Left cardiac atrium (tissue), 4 donors: ENCODE measurements at places on chromosomes 4 and X. TPM values are rescaled to one million over a fixed set of nuclear protein-coding genes. Genes with fewer than 3 reads are reported as not detected.

GRCh38 chr4:83552924-83553323, 17.0 kb downstream of the GPAT3 start:
- no peak for DNase-seq

GRCh38 chr4:152999346-153000075, 63.4 kb downstream of the FHDC1 start:
- DNase-seq, result no peak

DNA sequence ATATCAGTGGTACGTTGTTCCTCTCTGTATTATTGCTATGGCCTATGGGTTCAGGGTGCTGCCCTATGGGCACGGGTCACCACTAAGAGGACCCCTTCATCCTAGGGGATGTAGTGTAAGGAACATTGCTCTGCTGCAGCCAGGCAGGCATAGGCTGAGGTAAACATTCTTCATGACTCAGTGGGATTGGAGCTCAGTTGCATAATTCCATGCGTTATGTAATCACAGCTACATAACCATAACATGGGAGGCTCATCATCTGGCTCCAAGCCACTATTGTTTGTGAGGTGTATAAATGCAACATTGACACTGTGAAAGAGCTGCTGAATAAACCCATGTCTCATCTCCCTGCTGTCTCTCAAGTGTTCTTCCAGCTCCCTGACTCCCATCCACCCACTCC, 375.2 kb downstream of the MAGEE1 start:
- DNase-seq, result no peak

DNA sequence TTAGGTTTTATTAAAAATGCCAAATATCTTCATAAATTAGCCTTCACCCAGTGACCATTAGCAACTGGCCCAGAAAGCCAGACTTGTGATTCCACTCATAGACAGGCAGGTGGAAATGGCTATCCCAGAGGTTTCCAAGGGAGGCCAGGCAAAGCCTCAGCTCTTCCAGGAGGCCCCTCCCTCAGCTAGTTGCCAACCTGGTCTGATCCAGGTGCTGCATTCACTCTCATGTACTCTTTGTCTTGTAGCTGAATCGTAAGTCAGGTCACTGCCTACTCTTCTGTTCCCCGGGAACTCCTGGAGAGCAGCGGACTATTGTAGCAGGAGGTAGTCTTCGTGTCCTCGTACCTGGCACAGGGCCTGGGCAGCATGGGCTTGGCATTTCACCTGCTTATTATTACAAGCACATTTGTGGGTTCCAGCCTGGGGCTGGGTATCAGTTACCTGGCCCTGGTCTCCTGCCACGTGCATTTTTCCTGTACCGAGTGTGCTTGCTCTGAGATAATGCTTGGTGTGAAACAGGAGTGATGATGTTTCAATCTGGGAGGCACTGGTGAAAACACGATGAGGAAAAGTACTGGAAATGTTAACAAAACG, 101.6 kb downstream of the FAM193A start:
- DNase-seq, result no peak

- DNase-seq, result peak; percentile 20
Measured at GRCh38 chr4:1576961-1577821, 106.9 kb downstream of the FAM53A start.

DNA sequence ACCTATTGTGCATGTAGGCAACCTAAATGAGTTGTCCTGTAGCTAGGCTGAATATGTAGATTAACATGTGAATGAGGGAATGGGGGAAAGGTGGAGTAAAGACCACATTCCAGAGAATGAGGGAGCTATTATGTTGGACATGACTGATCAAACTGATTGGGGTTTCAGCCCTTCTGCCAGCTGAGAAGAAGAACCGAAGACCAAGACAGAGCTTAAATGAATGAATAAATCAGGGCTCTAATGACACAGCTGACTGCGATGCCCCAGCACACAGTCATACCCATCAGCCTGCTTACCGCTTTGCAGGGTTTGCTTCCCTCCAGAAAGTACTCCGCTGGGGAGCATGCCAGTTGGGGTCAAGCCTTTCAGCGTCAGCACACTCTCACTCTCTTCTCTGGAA, 315.4 kb downstream of the PPP3CA start:
- DNase-seq, result no peak

GRCh38 chr4:101019313-101019712, 328.0 kb downstream of the PPP3CA start:
- DNase-seq, result no peak

DNA sequence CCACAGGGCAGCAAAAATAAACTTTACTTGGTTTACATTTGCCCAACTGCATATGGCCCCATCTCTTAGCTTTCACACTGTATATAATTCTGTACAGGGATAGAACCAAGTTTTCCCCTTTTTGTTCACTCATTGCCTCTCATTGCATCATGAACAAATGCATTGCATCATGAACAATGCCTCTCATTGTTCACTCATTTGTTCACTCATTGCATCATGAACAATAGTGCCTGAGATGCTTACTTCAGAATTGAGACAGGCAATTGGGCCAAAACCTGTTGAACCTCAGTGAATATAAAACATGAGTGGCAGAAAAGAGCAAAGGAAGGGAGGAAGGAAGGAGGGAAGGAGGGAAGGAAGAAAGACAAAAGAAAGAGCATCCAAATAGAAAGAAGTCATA, 98.2 kb downstream of the SOWAHB start:
- no peak for DNase-seq

DNA sequence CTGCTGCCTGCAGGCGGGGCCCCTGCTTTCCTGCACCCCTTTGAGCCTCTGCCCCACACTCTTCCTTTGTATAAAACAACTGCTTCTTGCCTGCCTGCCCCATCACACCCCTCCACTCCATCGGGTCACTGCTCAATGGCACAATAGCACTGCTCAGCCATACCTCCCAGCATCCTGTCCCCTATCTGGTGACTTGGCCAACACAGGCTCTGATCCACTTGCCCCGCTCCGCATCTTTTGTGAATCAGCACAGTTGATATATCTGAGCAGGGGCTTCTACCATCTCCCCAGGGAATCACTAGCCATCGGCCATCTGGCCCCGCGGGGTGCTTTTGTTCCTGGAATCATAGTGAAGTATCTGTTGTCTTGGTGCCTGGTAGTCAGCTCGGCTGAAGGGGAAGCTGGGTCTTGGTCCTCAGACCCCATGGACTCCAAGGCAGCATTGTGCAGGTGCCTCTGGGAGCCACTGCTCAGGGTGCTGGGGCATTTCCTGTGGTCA, 45.3 kb downstream of the MAP7D3 start:
- no peak for DNase-seq

DNA sequence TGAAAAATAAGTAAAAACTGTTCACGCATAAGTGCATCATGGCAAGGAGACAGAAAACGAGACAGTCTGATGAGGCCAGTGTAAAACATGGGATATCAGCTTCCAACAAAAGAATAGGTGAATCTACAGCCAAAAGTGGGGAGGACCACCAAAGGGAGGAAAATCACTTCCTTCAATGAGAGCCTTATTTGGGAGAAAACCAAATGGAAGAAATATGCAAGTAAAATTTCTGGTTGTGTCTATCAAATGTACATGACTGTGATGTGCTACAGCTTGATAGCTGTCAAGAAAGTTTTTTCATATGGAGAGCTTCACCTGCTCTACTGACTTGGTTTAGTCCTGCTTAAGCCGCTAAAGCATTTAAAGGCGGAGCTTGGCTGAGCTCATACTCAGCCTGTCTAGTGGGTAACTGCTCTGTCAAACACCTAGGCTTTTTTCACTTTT, 66.2 kb downstream of the MAGEA1 start:
- DNase-seq, result no peak

DNA sequence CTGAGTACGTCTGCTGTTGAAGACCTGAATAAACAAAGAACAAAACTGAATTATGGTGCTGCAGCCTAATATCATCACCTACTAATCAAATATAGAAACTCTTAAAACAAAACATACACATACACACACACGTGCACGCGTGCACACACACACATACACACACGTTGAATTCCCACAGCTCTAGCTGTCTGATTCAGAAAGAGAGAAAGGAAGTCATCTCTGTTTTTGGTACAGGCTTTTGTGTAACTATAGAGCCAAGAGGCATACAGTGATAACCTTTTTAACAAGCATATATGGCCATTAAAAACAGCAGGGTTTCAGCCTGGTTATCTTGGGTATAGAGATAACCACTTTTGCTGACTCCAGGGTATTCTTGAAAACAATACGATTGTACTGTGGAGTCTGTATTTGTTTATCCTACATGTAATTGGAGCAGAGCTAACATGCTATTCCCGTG, 823.2 kb downstream of the CCSER1 start:
- no peak for DNase-seq

DNA sequence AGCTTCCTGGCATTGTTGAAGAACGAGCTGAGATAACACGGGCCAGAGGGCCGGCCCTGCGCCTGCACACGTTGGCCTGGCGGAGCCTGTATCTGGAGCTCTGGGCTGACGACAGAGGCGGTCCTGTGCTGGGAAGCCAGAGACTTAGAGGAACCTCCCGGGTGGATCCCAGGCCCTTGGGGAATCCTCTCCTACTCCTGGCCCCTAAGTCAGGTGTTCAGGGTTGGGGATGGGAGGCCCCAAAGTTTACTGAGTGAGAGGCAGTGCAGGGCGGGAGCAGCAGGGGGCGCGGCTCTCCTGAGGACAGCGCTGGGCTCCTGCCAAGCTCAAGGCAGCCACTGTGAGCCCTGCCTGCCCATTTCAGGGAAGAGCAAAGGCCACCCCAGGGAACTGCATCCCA, 2.5 kb upstream of the HTRA3 start:
- DNase-seq, result peak; percentile 91

GRCh38 chr4:134024251-134024650, 177.3 kb downstream of the PABPC4L start:
- DNase-seq, result no peak

DNA sequence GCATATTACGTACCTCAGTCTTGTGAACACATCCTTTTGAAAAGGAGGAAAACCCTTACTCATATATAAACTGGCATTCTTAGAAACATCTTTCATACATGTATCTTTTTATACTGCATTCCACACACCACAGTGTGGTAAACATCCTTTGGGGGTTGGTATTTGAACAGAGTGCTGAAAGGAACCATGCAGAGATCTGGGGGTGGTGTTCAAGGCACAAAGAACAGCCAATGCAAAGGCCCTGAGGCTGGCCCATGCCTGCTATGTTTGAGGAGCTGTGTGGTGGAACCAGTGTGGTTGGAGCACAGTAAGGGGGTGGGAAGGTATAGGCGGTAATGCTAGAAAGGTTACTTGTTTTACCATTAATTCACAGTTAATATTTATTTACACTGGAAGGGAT, 2.0 kb downstream of the ELK1 start:
- DNase-seq, result no peak

DNA sequence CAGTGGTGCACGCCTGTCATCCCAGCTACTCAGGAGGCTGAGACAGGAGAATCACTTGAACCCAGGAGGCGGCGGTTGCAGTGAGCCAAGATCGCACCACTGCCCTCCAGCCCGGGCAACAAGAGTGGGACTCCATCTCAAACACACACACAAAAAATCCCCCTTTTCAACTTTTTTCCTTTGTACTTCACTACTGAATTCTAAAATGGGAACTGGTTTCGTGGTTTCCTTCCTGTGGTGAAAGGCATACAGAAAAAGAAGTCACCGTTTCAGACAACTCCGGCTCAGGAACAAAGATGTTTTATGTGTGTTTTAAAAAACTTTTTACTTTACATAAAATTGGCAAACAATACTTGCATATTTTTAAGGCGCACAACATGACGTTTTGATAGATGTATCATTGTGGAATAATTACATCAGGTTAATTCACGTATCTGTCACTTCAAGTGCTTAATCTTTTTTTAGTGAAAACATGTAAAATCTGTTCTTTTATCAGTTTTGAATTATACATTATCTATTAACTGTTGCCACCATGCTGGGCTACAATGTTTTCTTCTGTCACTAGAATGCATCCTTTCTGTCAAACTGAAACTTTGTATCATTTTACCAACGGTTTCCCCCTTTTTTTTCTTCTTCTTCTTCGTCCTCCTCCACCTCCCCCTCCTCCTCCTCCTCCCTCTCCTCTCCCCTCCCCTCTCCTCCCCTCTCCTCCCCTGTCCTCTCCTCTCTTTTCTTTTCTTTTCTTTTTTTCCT, 186.0 kb downstream of the CRLF2 start:
- no peak for DNase-seq

DNA sequence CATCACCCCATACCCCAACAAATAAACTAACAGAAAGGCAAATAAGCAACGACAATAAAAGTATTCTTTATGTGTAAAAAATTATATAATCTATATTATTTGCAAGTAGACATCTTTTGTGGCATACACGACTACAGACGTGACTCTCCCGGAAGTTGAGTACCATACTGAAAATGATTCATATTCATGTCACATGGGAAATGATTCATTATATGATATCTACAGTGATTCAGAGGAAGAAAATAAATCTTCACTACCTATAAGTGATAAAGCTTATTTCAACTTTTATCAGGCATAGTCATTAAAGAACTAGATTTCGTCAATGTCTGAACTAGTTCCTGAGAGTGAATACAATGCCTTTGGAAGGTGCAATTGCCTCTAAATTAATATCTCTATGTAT, 4.6 kb upstream of the ANTXR2 start:
- no peak for DNase-seq

GRCh38 chrX:154398668-154399526, 720 bp downstream of the RPL10 start:
- peak; percentile 87 for DNase-seq

DNA sequence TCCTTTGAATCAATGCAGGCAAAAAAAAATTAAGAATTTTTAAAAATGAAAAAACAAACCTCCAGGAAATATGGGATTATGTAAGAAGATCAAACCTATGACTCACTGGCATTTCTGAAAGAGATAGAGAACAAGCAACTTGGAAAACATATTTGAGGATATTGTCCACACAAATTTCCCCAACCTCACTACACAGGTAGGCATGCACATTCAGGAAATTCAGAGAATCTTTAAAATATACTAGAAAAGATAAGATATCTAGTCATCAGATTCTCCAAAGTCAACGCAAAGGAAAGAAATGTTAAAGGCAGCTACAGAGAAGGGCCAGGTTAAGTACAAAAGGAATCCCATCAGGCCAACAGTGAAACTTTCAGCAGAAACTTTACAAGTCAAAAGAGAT, 85.6 kb downstream of the ANTXR2 start:
- DNase-seq, result no peak

- no peak for DNase-seq
Measured at GRCh38 chr4:98706200-98706813, 47.9 kb upstream of the TSPAN5 start.

DNA sequence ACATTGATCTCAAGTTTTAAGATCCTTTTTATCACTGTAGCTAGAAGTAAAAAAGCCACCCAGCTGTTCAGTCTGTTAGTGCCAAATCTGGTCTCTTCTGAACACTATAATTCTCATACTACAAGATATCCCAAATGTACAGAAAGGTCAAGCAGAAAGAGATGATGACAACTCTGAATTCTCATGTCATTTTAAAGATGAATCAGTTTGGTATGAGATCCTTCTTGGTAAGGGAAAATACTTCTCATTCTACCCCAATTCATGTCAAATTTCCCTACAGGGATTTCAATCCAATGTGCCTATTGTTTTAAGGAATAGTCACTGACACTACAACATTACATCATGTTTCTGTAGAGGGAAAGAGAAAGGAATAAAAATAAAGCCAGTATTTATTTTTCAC, 184.5 kb downstream of the CPEB2 start:
- no peak for DNase-seq

GRCh38 chr4:100244347-100244746, 54.1 kb upstream of the DDIT4L start:
- DNase-seq, result no peak

Gene MED14
- total RNA-seq, result 28.3 TPM

Gene SORCS2
- 2.6 TPM for total RNA-seq

Gene TLR6
- total RNA-seq, result 2.7 TPM

Gene DYNLT3
- total RNA-seq, result 17.6 TPM

Gene GABRQ
- total RNA-seq, result not detected

Gene SCML1
- 6.6 TPM for total RNA-seq

Gene CXCL11
- total RNA-seq, result not detected

Gene STPG2
- 0.24 TPM for total RNA-seq

Gene REELD1
- 0.16 TPM for total RNA-seq

Gene EXOC1L
- not detected for total RNA-seq
